ENCODE measurements at places on chromosomes 12 and 14. TPM values are rescaled to one million over a fixed set of nuclear protein-coding genes. Genes with fewer than 3 reads are reported as not detected.

KRT80 gene
- total RNA-seq, result 0.12 TPM

- no peak overlapping the region for H3K27ac ChIP-seq
- no peak for DNase-seq
- no peaks in the 10 kb centered on the region for H3K27me3 ChIP-seq
These were observed 11.2 kb downstream of the KRT72 start for GRCh38 chr12:52590021-52590420.

- no peak overlapping the region for H3K27ac ChIP-seq
- DNase-seq, result peak; percentile 13
- no peaks in the 10 kb centered on the region for H3K27me3 ChIP-seq
- H3K36me3 ChIP-seq, result no peaks in the 10 kb centered on the region
These were observed 368.0 kb downstream of the TMEM121 start for GRCh38 chr14:105894125-105894977.

DNA sequence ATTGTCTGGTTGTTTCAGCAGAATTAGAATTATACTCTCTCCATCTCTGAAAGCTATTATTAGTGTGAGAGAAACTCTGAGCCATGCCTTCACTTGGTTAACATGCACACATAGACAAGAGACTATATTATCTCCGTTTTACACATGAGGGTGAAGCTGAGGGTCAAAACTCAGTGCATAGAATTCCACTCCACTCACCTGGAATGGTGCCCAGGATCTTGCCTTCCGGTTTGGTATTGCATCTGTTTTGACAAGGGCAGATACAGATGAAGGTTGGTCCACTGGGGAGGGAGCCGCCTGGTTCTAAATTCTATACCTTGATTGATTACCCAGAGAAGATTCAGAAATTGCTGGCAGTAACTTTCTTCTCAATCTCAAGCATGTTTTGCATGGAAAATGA, 149.5 kb upstream of the PELI2 start:
- no peak for DNase-seq
- H3K27ac ChIP-seq, result no peak overlapping the region
- H3K4me3 ChIP-seq, result no peak overlapping the region
- peaks cover 1% of the 10 kb centered on the region for H3K4me1 ChIP-seq
- no peaks in the 10 kb centered on the region for H3K36me3 ChIP-seq

DNA sequence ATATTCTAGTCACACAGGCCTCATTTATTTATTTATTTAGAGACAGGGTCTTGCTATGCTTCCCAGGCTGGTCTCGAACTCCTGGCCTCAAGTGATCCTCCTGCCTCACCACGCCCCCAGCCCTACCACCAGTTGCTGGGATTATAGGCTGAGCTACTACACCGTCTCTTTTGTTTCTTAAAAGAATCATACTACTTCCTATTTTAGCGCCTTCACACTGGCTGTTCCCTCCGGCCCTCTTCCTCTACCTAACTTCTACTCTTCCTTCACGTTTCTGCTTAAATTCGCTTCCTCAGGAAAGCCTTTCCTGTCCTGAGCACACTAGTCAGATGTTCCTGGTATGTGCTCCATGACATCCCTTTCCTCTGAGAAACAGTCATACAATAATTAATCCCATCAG, 6.4 kb upstream of the MRPL42 start:
- no peaks in the 10 kb centered on the region for H3K36me3 ChIP-seq
- H3K4me1 ChIP-seq, result no peaks in the 10 kb centered on the region
- H3K27me3 ChIP-seq, result no peaks in the 10 kb centered on the region
- H3K4me3 ChIP-seq, result no peak overlapping the region

DNA sequence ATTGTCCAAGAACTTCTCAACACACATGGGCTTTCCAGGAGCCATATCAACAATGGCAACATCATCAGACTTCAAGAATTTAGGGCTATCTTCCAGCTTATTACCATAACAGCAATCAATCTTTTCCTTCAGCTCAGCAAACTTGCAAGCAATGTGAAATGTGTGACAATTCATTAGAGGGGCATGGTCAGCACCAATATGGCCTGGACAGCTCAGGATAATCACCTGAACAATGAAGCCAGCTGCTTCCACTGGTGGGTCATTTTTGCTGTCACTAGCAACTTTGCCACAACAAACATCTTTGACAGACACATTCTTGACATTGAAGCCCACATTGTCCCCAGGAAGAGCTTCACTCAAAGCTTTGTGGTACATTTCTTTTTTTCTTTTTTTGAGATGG, 5.9 kb upstream of the NEDD1 start:
- DNase-seq, result no peak
- no peaks in the 10 kb centered on the region for H3K4me1 ChIP-seq
- H3K4me3 ChIP-seq, result no peak overlapping the region
- no peak overlapping the region for H3K27ac ChIP-seq
- no peaks in the 10 kb centered on the region for H3K27me3 ChIP-seq
- no peaks in the 10 kb centered on the region for H3K36me3 ChIP-seq
